ENCODE measurements at places on chromosomes 6 and 20. TPM values are rescaled to one million over a fixed set of nuclear protein-coding genes. Genes with fewer than 3 reads are reported as not detected.

The PRSS35 gene
- total RNA-seq, result not detected

The BPI gene
- not detected for total RNA-seq

The BEND6 gene
- total RNA-seq, result not detected

The HLA-DQA1 gene
- 3.6 TPM for total RNA-seq

The MUC21 gene
- total RNA-seq, result not detected

DNA sequence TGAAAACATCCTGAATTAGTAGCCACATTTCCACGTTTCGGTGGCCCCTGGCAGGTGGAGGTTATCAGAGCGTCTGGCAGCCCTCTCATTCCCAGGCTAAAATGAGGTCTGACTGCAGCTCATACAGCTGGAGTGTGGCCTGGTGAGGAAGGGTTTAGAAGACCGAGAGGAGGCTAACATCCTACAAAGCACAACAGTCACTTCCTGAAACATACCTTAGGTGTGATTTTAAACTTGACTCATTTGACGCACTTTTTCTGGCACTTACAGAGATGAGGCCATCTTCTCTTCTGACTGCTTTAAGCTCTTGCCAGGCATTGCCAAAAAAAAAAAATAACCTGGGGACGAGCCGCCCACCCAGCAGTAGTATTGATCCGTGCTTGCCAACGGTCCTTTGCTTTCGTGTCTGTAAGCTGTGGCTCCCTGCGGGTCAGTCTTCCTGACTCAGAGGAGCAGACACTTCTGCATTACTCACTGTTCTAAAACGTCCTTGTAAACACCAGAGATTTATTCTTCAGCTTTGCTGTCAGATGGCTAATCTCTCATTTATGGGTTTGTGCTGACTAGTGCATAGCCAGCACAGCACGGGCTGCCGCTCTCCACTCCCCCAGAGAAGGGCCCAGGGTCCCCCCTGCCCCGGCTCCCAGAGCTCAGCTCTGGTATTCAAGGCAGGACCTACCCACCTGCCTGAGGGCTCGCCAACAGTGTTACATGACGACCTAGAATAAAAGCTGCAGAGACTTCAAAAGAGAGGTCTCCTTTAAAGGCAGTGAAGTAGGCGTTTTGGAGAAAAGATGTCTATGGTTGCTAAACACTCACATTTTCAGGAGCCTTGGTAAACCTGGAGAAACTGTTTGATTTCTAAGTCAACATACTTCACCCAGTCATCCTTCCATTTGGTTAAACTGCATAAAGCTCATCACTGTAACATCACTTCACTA is 78.5 kb upstream of the FRMD1 start:
- H3K27me3 ChIP-seq, result peaks cover 2% of the 10 kb centered on the region
- DNase-seq, result no peak
- H3K27ac ChIP-seq, result no peak overlapping the region
- no peaks in the 10 kb centered on the region for H3K4me1 ChIP-seq

DNA sequence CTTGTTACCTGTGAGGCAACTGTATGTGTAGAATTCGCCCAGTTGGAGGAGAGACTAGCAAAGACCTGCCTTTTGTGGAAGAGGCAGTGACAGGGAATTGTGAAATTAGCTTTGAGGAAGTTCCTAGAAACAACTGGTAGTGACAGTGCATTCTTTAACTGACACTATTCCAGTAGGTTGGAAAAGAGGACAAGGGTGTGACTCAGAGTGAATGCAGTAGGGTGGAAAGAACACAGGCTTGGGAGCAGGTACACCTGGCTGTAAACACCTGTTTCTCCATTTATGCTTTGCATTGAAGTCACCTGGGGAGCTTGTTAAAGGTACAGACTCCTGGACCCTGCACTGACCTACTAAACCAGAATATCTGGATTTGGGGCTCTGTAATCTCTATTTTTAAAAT is 295.7 kb downstream of the PHACTR1 start:
- H3K4me3 ChIP-seq, result no peak overlapping the region
- H3K4me1 ChIP-seq, result peaks cover 4% of the 10 kb centered on the region
- no peak overlapping the region for H3K27ac ChIP-seq
- H3K36me3 ChIP-seq, result no peaks in the 10 kb centered on the region

GRCh38 chr20:1296922-1297321 is 30.8 kb downstream of the SNPH start:
- no peaks in the 10 kb centered on the region for H3K36me3 ChIP-seq
- no peak for DNase-seq
- no peaks in the 10 kb centered on the region for H3K27me3 ChIP-seq
- H3K4me3 ChIP-seq, result no peak overlapping the region

- peaks cover 8% of the 10 kb centered on the region for H3K4me1 ChIP-seq
- H3K36me3 ChIP-seq, result no peaks in the 10 kb centered on the region
- peak; percentile 62 for DNase-seq
- H3K27ac ChIP-seq, result peak overlapping the region; percentile 80
These were observed 46.4 kb upstream of the ADTRP start for GRCh38 chr6:11824986-11825385.

DNA sequence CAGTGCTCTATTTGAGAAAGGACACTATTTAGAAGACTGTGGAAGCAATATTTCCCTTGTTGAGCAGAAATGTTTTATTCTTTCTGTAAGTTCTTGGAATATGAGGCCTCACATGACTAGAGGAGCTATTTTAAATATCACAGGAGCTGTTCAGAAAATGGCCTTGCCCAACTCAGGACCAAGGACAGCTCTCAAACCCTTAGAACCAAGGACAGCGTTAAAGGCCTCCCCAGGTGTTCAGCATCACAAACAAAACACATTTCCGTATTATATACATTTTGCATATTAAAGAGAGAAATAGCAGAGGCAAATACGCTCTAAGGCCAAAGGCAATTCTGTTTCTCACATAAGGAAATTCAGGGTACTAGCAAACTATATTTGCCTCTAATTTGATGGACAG is 631.4 kb downstream of the CDH26 start:
- no peaks in the 10 kb centered on the region for H3K36me3 ChIP-seq
- no peak overlapping the region for H3K27ac ChIP-seq
- H3K4me1 ChIP-seq, result no peaks in the 10 kb centered on the region

DNA sequence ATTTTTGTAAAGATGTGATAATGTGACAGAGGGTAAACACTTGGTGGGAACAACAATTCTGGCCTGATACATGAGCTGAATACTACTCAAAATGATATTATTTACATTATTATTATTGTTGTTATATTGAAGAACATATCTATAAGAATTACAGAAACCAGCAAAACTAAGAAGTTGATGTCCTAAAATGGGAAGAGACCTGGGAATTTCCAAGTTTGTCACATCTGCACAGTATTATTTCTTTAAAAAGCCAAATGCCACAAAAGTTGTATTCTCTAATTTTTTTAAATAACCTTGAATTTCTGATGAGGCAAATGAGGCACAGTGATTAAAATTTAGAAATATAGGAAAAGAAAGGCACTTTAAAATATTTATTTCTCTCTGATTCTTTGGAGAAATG is 5.0 kb upstream of the ZNF292 start:
- DNase-seq, result no peak
- H3K27ac ChIP-seq, result no peak overlapping the region
- H3K27me3 ChIP-seq, result peaks cover 20% of the 10 kb centered on the region
- peaks cover 2% of the 10 kb centered on the region for H3K36me3 ChIP-seq
- H3K4me3 ChIP-seq, result no peak overlapping the region

- H3K4me1 ChIP-seq, result no peaks in the 10 kb centered on the region
- H3K27me3 ChIP-seq, result peaks cover 12% of the 10 kb centered on the region
- H3K4me3 ChIP-seq, result no peak overlapping the region
- DNase-seq, result no peak
These were observed 281.9 kb upstream of the RNF24 start for GRCh38 chr20:4297127-4297826.

GRCh38 chr20:48375804-48376203 is 452.0 kb downstream of the PREX1 start:
- peaks cover 8% of the 10 kb centered on the region for H3K27me3 ChIP-seq
- H3K36me3 ChIP-seq, result no peaks in the 10 kb centered on the region
- H3K4me1 ChIP-seq, result no peaks in the 10 kb centered on the region
- no peak for DNase-seq

DNA sequence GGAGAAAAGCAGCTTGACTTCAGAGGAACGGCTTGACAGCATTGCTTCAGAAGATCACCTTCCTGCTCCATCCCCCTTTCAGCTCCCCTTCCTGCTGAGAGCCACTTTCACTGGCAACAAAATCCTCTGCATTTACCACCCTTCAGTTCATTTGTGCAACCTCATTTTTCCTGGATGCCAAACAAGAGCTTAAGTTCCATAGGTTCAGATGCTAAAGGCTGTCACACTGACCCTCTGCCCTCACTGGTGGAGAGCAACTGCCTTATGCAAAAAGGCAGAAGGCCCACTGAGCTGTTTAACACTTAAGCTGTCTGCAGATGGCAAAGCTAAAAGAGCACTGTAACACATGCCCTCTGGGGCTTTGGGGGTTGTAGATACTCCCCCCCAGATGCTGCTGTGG is 131.2 kb upstream of the SPACA1 start:
- no peak overlapping the region for H3K4me3 ChIP-seq
- no peaks in the 10 kb centered on the region for H3K36me3 ChIP-seq
- H3K27me3 ChIP-seq, result peaks cover 25% of the 10 kb centered on the region

- H3K27ac ChIP-seq, result no peak overlapping the region
- no peaks in the 10 kb centered on the region for H3K27me3 ChIP-seq
- H3K36me3 ChIP-seq, result peaks cover 8% of the 10 kb centered on the region
These were observed 84.9 kb upstream of the TMEM181 start for GRCh38 chr6:158474961-158475343.

- no peak overlapping the region for H3K4me3 ChIP-seq
- peaks cover 26% of the 10 kb centered on the region for H3K27me3 ChIP-seq
- DNase-seq, result no peak
- H3K36me3 ChIP-seq, result no peaks in the 10 kb centered on the region
- H3K4me1 ChIP-seq, result no peaks in the 10 kb centered on the region
These were observed 127.9 kb downstream of the PXDC1 start for GRCh38 chr6:3623451-3624249.

DNA sequence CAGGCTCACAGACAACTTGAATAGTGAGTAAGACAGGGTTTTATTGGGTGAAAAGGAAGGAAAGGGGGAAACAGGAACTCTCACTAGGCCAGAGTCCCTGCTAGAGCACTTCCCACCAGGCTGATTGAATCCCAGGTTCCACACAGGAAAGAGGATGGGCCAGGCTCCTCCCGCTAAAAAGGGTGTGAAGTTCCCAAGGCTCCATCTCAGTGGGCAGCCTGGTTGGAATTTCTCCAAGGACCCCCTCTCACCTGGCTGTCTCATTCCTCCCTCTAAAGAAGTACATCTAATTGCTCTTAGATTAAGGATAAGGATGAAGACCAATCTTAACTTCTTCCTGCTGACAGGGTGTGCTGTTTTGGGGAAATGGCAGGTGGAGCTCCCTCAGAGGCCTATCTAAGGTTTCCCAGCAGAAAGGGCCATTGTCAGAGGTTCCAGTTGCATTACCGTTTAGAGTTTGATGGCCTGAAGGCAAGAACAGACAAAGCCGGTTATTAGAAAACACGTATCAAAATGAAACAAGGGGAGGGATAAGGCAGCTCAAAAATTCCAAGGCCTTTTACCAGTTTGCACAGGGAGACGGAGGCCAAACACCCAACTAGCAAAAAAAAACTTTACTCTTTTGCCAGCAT is 21.5 kb downstream of the COL19A1 start:
- H3K36me3 ChIP-seq, result no peaks in the 10 kb centered on the region
- DNase-seq, result no peak
- peaks cover 5% of the 10 kb centered on the region for H3K27me3 ChIP-seq
- H3K4me3 ChIP-seq, result no peak overlapping the region
- no peak overlapping the region for H3K27ac ChIP-seq
